Activated CD8-positive, alpha-beta memory T cell treated with anti-CD3 and anti-CD28 coated beads, Interleukin-2, amount 10 ng/mL, durations not matched to agents 7 days and 5 days (primary cell): ENCODE measurements at places on chromosomes 16 and 17. TPM values are rescaled to one million over a fixed set of nuclear protein-coding genes. Genes with fewer than 3 reads are reported as not detected.
A peak's percentile ranks its signal among the peaks of the same experiment; 100 is the strongest.

LCAT gene
- 15.6 TPM for total RNA-seq

DNA sequence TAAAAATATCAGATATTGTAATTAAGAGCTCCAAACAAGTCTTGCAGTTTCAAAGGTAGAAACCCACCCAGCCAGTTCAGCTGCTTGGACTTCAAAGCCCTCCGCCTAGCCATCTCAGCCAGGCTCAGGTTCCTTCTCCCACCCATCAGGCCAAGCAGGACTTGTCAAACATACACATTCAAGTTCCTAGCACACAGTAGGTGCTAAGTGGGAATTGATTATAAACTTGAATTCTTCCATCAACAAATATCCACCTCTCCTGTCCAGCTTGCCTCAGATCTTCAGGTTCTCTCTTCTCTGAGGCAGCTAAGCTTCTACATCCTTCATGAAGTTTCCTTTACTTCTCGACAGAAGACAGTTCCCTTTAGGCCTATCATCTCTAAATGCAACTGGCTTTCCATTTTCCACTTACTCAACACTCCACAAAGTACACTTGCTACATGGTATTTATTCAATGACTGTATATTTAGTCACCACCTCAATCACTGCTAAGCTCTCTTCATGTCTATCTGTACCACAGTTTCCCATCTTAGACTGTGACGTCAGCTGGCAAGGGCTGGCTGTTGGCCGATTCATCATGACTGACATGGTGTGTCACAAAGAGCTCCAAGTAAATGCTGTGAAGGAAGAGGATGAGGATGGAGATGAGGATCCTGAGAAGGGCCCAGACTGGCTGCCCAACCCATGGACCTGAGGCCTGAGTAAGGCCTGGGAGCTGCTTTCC, 13.3 kb upstream of the COG7 start:
- no peaks in the 10 kb centered on the region for H3K27me3 ChIP-seq
- no peak overlapping the region for H3K27ac ChIP-seq
- peaks cover 23% of the 10 kb centered on the region for H3K36me3 ChIP-seq
- H3K4me1 ChIP-seq = peaks cover 2% of the 10 kb centered on the region
- DNase-seq = no peak

GRCh38 chr17:75181608-75182318, 996 bp downstream of the SUMO2 start:
- H3K4me1 ChIP-seq = peaks cover 50% of the 10 kb centered on the region
- H3K27ac ChIP-seq = peak overlapping the region; percentile 92
- H3K4me3 ChIP-seq = peak overlapping the region; percentile 91
- H3K27me3 ChIP-seq = no peaks in the 10 kb centered on the region
- DNase-seq = peak; percentile 69

DNA sequence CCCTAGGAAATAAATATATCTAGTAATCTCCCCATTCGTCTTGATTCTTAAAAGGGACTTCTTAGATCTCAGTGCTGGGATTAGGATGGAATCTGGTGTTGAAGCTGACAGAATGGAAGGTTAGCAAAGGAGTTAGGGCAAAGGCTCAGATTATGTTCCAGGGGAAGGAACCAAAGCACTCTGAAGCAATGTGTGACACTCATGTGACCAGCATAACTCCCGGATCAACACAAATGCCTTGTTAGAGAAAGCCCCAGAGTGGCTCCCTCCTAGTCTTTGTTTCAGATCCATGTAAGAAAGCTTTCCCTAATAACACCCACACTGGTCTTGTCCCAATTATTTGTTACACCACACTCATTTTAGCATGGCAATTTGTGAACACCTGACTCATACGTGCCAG, 62.6 kb upstream of the ERN1 start:
- H3K27ac ChIP-seq = no peak overlapping the region
- DNase-seq = no peak
- no peak overlapping the region for H3K4me3 ChIP-seq
- no peaks in the 10 kb centered on the region for H3K27me3 ChIP-seq
- H3K36me3 ChIP-seq = peaks cover 7% of the 10 kb centered on the region
- peaks cover 5% of the 10 kb centered on the region for H3K4me1 ChIP-seq

- H3K4me3 ChIP-seq = no peak overlapping the region
- no peak for DNase-seq
- peaks cover 2% of the 10 kb centered on the region for H3K36me3 ChIP-seq
- H3K27me3 ChIP-seq = peaks cover 16% of the 10 kb centered on the region
- H3K27ac ChIP-seq = no peak overlapping the region
These were observed 4.6 kb downstream of the TANC2 start for GRCh38 chr17:62970610-62971009.

DNA sequence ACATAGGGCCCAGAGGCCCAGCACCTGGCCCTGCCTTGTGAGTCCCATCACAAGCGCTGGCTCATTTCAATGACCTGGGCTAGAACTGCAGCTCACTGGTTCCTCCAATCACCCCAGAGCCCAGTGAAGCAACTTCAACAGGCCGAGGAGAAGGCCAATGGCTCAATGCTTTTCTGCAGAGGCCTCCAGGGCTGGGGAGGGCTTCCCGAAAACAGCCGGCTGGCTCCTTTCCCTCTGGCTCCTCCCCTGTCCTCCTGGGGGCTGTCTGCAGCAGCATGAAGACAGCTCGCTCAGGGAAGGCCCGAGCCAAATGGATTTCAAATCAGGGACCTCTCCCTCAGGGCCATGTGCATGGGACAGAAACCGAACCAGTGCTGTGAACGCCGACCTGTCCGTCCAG, 121.6 kb downstream of the ZNF423 start:
- H3K36me3 ChIP-seq = no peaks in the 10 kb centered on the region
- no peak overlapping the region for H3K27ac ChIP-seq

SLC47A1 gene
- not detected for total RNA-seq

GRCh38 chr17:5718726-5719125, 134.4 kb upstream of the NLRP1 start:
- H3K4me1 ChIP-seq = no peaks in the 10 kb centered on the region
- H3K36me3 ChIP-seq = no peaks in the 10 kb centered on the region
- DNase-seq = no peak
- H3K27me3 ChIP-seq = peaks cover 8% of the 10 kb centered on the region
- H3K4me3 ChIP-seq = no peak overlapping the region

DNA sequence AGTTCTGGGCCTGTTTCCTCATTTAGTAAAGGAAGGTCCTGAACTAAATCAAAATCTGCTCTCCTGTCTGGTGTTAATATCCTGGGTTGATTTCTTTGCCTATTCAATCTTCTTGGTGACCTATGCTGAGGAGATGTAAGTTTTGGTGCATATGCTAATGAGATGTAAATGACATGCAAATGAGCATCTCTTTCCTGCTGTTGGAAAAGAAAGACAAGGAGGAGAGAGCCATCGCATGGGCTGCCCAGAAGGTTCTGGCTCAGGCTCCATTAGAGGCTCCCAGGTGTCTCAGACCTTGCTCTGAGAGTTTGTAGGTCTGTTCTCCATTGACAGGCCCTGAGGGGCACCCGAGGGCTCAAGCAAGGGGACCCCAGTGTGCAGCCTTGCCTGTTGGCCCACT, 3.3 kb downstream of the ABI3 start:
- peak overlapping the region; percentile 87 for H3K27ac ChIP-seq
- peak overlapping the region; percentile 98 for H3K4me3 ChIP-seq
- H3K36me3 ChIP-seq = peaks cover 61% of the 10 kb centered on the region
- no peaks in the 10 kb centered on the region for H3K27me3 ChIP-seq
- no peak for DNase-seq

- peak; percentile 67 for DNase-seq
- peaks cover 65% of the 10 kb centered on the region for H3K4me1 ChIP-seq
- peak overlapping the region; percentile 81 for H3K27ac ChIP-seq
- H3K4me3 ChIP-seq = peak overlapping the region; percentile 8
- H3K36me3 ChIP-seq = no peaks in the 10 kb centered on the region
- H3K27me3 ChIP-seq = no peaks in the 10 kb centered on the region
These were observed 31.8 kb upstream of the PRM1 start for GRCh38 chr16:11312718-11313492.

DNA sequence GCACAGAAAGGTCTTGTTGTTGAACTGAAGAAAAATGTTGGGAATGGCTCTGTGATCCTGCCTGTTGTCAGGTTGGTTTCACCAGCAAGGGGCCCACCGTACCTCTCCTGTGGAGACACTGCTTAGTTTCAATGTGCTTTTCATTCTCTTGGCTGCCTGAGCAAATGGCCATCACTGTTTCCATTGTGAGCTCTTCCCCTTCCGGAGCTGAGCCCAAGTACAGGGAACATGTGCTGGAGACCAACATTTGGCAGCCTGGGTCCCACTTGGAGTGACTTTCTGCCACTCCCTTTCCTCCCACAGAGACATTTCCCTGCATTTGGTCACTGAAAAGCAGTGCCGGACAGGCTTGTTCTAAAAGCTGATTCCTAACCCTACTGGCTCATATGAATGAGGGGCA, 23.1 kb downstream of the GABARAPL2 start:
- no peak for DNase-seq
- H3K27ac ChIP-seq = no peak overlapping the region
- no peaks in the 10 kb centered on the region for H3K27me3 ChIP-seq

DNA sequence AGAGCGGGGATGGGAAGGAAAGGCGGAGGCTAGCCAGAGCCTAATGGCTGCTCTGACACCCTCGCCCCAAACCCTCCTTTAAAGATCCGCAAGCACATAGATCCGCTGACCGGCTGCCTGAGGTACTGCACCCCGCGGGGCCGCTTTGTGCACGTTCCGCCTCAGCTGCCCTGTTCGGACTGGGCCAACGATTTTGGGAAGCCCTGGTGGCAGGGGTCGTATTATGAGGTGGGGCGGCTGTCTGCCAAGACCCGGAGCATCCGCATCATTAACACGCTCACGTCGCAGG, 663 bp downstream of the CYB5D1 start:
- DNase-seq = peak; percentile 64
- no peak overlapping the region for H3K27ac ChIP-seq
- no peak overlapping the region for H3K4me3 ChIP-seq
- H3K27me3 ChIP-seq = no peaks in the 10 kb centered on the region

C17orf113 gene
- 0.23 TPM for total RNA-seq

GRCh38 chr17:10318535-10318934, 54.3 kb downstream of the MYH13 start:
- no peak overlapping the region for H3K4me3 ChIP-seq
- no peak for DNase-seq
- no peaks in the 10 kb centered on the region for H3K27me3 ChIP-seq
- peaks cover 8% of the 10 kb centered on the region for H3K4me1 ChIP-seq

DNA sequence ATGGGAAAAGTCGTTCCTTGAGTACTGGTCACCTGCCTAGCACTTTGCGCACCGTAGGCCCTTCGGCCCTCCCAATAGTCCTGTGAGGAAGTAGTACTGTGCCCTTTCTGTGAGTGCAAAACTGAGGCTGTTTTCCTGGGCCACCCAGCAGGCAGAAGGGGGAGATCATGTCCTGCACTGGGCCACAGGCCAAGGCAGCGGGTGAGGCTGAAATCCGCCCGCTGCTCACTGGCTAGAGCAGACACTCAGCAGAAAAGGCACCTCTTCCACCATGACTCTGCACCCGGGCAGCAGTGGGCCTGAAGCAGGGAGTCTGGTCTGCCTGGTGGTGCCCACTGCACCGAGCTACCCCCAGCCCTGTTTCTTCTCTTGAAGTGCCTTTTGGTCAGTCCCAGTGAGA, 20.2 kb downstream of the METTL22 start:
- DNase-seq = no peak
- peaks cover 15% of the 10 kb centered on the region for H3K4me1 ChIP-seq
- peaks cover 34% of the 10 kb centered on the region for H3K36me3 ChIP-seq
- H3K27ac ChIP-seq = no peak overlapping the region

DNA sequence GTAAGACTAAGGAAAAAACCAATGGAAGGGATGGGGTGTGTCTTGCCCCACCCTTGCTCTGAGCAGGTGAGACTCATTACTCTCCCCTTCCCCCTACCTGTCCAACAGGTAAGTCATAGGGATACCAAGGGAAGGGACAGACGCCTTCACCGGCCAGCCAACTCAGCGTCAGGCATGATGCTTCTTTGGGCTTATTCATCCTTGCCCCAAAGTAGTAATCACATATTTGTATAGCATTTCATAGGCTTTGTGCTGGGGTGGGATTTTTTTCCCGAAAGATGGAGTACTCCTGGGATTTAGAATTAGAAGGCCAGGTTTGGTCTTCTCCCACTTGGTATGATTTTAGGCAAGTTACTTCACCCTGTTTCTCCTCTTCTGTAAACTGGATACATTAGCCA, 509 bp upstream of the JUP start:
- H3K27me3 ChIP-seq = peaks cover 57% of the 10 kb centered on the region
- DNase-seq = no peak
- peaks cover 26% of the 10 kb centered on the region for H3K4me1 ChIP-seq
- peak overlapping the region; percentile 16 for H3K4me3 ChIP-seq

RECQL5 gene
- total RNA-seq = 35.5 TPM

DNA sequence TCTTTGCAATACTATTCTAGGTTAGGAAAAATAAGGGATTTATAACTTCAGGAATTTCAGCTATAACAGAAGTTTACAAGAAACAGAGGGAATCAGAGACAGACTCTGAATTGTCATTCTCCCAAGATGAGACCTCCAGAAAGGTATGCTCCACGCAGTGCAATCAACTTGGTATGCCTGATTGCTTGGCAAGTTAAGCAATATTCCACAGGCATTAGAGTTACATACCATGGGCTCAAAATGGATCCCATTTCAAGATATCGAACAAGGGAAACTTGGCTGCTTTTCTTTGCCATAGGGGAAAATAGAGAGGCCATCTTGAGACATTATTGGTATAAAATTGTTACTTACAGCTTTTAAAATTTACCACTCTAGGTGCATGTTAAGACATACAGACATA, 615.6 kb upstream of the SOX9 start:
- no peaks in the 10 kb centered on the region for H3K36me3 ChIP-seq
- H3K4me1 ChIP-seq = no peaks in the 10 kb centered on the region
- no peaks in the 10 kb centered on the region for H3K27me3 ChIP-seq

DNA sequence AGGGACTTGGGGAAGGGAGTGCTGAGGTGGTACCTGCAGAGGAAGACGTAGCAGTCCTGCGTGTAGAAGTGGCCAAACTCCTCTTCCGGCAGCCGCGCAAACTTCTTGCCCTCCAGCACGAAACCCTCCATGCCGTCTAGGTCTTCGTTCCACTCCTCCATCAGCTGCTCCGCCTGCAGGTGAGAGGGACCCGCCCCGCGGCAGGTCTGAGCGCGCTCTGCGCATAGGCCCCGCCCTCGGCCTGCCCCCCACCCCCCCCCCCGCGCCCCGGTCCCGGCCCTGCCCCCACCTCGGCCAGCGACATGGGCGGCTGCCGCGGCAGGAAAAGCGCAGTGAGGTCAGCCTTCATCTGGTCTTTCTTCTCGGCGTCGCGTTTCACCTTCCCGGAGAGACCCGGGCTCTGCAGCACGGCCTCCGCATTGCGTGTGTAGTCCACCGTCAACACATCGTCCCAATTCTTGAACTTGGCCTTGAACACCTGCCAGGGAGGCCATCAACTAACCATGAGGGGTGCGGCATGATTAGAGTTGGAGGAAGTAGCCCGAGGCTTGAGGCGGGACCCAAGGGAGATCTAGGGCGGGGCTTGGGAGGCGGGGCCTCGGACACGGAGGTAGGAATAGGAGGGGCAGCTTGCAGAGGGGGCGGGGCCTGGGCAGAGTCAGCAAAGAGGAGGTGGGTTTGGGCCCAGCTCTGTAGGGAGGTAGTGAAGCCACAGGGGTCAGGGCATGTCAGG, 11.5 kb downstream of the FLII start:
- H3K27me3 ChIP-seq = no peaks in the 10 kb centered on the region
- H3K36me3 ChIP-seq = peaks cover 24% of the 10 kb centered on the region
- peaks cover 2% of the 10 kb centered on the region for H3K4me1 ChIP-seq
- no peak overlapping the region for H3K27ac ChIP-seq
- no peak overlapping the region for H3K4me3 ChIP-seq

- H3K27ac ChIP-seq = no peak overlapping the region
- H3K4me3 ChIP-seq = no peak overlapping the region
- no peaks in the 10 kb centered on the region for H3K36me3 ChIP-seq
- DNase-seq = no peak
- H3K4me1 ChIP-seq = no peaks in the 10 kb centered on the region
These were observed 1023.4 kb upstream of the CDH8 start for GRCh38 chr16:63059676-63060075.

- no peak for DNase-seq
- peaks cover 12% of the 10 kb centered on the region for H3K4me1 ChIP-seq
- no peak overlapping the region for H3K4me3 ChIP-seq
- no peak overlapping the region for H3K27ac ChIP-seq
These were observed 13.4 kb downstream of the IRF8 start for GRCh38 chr16:85912211-85912974.
